Left kidney (tissue), 8 donors: ENCODE measurements at places on chromosomes 5 and 9. TPM values are rescaled to one million over a fixed set of nuclear protein-coding genes. Genes with fewer than 3 reads are reported as not detected.

The SUSD3 gene
- 6.9 TPM for polyA plus RNA-seq

The GADD45G gene
- 1.7 TPM for polyA plus RNA-seq

The ECSCR gene
- 21.9 TPM for polyA plus RNA-seq

The MAMDC2 gene
- polyA plus RNA-seq = 7.0 TPM

- DNase-seq = no peak
Measured at GRCh38 chr9:69809304-69809863, 11.2 kb upstream of the CFAP95 start.

- no peak for DNase-seq
Measured at GRCh38 chr5:166906991-166907713, 1384.3 kb upstream of the WWC1 start.

GRCh38 chr9:124054582-124055227, 43.1 kb downstream of the LHX2 start:
- DNase-seq = no peak

- no peak for DNase-seq
Measured at GRCh38 chr9:85001925-85002324, 332.4 kb downstream of the NTRK2 start.

DNA sequence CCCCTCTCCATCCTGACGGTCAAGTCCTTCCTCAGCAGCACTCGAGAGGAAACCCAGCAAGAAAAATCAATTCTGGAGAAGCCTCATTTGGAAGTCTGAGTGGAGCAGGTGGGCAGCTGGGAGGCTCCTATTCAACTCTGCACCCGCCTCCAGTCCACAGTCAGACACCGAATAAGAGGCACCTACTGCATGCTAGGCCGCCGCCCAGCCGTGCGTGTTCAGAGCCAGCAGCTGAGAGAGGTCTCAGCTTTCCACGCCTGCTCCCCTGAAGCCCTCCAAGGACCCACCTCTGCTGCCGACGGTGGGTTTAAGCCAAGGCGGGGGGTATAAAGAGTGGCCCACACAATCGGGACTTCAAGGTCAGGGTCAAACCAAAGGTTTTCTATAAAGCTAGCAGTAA, 41.9 kb downstream of the VAV2 start:
- no peak for DNase-seq

DNA sequence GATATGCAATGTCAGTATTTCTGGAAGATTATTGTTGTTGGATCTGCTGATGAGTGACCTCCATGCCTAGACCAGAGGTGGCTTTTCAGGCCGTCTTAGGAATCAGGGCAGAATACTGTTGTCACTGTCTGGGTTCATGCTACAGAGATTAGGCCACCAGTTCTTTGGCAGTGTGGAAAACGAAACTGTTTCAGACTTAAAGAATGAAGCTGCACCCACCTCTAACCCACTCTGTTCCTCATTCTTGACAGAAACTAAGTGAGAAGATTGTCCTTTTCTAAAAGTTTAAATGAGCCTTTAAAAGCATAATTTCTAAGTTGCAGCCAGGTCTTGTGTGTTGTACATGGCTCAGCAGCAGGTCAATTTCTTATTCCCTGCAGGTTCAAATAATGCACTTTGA, 444.3 kb downstream of the ENC1 start:
- DNase-seq = no peak

DNA sequence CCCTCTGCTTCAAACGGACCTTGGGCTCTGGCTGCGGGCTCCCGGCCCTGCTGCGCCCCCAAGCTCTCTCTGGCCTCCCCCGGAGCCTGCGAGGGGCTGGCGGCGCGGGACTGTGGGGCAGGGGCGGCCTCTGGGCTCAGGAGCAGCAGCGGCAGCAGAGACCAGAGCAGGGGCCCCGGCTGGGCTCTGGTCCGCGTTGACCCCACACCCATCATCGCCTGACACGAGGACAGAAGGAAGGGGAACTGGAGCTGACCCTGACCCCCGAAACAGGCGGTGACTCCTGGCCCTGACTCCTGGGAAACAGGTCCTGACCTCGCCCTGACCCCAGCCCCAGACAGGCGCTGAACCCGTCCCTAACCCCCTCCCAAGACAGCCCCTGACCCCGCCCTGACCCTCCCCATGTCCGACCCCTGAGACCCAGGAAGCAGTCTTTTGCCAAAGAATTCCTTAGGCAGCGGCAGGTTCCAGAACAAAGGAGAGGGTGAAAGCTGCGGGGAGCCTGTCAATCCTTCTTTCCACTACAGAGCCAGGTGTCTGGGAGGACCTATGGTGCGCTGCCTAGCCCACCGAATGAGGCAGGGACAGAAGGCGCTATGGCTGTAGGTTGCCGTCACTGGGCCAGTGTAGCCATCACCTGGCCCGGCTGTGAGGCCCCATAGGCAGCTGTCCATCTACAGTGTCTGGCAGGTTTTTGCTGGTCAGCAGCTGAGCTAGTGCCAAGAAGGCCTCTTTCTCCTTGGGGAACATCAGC, 74.7 kb upstream of the SPTLC1 start:
- DNase-seq = no peak

GRCh38 chr5:31854181-31855133, 215.5 kb downstream of the PDZD2 start:
- DNase-seq = peak; percentile 75
